ENCODE measurements at places on chromosomes 5 and 9. TPM values are rescaled to one million over a fixed set of nuclear protein-coding genes. Genes with fewer than 3 reads are reported as not detected.

DNA sequence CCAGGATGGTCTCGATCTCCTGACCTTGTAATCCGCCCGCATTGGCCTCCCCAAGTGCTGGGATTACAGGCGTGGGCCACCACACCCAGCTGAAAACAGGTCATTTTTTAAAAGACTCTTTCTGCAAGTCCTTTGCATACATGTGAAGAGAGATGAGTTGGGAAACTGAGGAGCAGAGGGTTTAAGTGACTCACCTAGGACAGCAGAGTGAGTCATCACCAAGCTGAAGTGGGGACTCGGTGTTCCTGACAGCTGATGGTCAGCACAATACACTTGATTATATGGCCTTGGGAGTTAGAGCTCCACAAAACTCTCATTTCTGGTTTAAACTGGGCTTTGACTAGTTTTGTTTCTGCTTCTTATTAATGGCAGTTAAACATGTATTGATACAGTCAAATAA, 38.1 kb upstream of the SSBP2 start:
- peak; percentile 2 for DNase-seq

GRCh38 chr5:141646026-141646425, 5.2 kb downstream of the FCHSD1 start:
- no peak for DNase-seq

DNA sequence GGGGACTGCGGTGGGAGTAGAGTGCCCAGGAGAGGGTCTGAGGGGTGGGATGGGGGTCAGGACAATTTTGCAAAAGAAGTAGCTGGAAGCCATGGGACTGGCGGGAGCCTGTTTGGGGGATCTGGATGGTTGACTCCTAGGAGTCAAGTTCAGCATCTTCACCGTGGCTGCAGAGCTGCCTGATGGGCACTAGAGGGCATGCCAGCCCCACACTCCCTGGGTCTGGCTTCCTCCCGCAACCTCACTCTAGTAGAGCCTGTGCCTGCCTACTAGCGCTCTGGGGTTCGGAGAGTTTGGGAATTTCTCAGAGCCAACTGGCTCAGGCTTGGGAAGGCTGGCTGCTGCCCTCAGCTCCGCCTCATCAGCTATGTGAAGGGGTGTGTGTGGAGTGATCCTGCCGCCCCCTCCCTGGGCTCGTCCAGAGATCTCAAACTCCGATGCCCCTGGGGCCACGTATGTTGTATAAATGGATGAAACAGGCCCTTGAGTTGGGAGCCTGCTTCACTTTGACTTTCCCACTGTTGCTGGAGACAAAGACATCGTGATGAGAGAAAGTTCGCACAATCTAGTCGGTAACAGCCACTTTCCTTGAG, 10.8 kb downstream of the TSPAN17 start:
- DNase-seq: peak; percentile 40

The CCL28 gene
- 0.95 TPM for total RNA-seq

The SLC46A2 gene
- not detected for total RNA-seq
